ENCODE measurements at places on chromosomes 16 and 17. TPM values are rescaled to one million over a fixed set of nuclear protein-coding genes. Genes with fewer than 3 reads are reported as not detected.

The MYL11 gene
- 1.4 TPM for total RNA-seq

The OMG gene
- total RNA-seq = not detected

The ZNF276 gene
- 17.4 TPM for total RNA-seq

The RNU2-1 gene
- total RNA-seq = 6,078 TPM

The HSD17B1 gene
- 1.3 TPM for total RNA-seq

The TMEM238L gene
- total RNA-seq = not detected

The C17orf100 gene
- 0.70 TPM for total RNA-seq

The TOM1L1 gene
- 44.6 TPM for total RNA-seq

The MLYCD gene
- total RNA-seq = 7.1 TPM

The DPEP3 gene
- total RNA-seq = 0.68 TPM

The SLC4A1 gene
- total RNA-seq = 0.13 TPM

The SLC47A1 gene
- 2.0 TPM for total RNA-seq
